ENCODE measurements at places on chromosomes 1 and 21. TPM values are rescaled to one million over a fixed set of nuclear protein-coding genes. Genes with fewer than 3 reads are reported as not detected.

DNA sequence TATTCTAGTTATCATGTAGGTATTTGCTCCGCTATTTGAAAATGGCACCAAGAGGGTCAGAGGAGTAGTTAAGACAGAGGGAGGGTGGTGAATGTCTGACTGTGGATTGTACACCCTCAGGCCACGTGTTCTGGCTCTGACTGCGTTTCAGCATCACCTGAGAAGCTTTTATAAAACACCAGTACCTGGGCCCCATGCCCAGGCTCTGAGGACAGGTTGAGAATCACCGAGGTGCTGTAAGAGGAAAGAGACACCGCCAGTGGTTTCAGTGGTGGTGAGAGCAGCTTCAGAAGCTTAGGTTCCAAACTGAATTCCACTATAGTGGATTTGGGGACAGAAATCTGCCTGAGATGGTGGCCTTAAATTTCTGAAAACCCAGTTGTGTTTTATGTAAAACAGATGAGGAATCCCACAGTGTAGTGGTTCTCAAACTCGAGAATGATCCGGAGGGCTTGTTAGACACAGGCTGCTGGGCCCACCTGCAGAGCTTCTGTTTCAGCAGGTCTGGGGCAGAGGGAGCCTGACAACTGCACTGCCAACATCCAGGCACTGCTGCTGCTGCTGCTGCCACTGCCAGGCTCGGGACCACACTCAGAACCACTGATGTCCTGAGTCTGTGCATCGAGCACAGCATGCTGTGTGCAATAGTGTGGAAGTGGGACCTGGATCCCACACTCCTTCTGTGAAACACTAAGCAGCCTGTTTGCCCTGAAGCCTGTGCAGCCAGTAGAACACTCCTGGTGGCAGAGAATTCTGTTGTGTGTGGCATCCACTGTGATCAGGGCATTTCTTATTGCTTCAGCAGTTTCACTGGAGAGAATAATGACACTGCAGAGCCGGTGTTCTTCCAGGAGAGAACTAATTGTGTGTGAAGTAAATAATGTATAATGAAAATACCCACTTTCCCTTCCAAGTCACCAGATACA, 98.7 kb downstream of the SUSD4 start:
- DNase-seq: no peak

Gene LAPTM5
- 116 TPM for total RNA-seq

GRCh38 chr1:208007938-208008342, 97.0 kb upstream of the CD34 start:
- DNase-seq: peak; percentile 13

- DNase-seq: no peak
These were observed 260.8 kb downstream of the SPATA17 start for GRCh38 chr1:217891966-217892365.

GRCh38 chr1:172946814-172947507, 103.8 kb downstream of the TNFSF18 start:
- no peak for DNase-seq

GRCh38 chr1:64187646-64188045, 15.8 kb upstream of the UBE2U start:
- no peak for DNase-seq

DNA sequence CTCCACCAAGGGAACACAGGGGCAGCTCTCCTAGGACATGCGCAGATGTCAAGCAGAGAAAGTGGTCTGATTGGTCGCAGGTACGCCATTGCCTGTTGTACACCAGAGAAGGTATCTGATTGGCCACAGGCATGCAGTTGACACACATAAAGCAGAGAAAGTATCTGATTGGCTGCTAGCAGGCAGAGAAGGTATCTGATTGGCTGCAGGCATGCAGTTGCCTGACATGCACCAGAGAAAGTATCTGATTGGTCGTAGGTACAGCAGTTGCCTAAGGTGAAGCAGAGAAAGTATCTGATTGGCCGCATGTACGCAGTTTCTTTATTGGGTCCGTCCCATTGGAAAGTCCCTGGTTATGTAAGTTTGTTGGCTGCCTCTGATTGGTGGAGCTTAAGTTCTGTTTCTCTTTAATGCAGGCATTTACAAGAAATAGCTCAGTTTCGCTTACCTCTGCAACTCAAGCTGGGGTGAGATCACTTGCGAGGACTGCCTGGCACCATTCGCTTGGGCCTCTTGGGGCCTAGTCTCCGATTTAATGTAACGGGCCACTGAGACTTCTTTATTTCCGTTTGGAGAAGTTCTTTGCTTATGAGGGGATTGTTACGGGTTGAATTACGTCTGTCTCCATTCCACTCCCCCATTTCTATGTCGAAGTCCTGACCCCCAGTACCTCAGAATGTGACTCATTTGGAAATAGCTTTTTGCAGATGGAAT, 74.2 kb downstream of the SIK1 start:
- no peak for DNase-seq

GRCh38 chr1:23337869-23338268, 6.2 kb downstream of the HNRNPR start:
- no peak for DNase-seq

GRCh38 chr21:44051462-44051941, 39.4 kb downstream of the TRAPPC10 start:
- peak; percentile 43 for DNase-seq

- no peak for DNase-seq
These were observed 11.2 kb upstream of the PHC2 start for GRCh38 chr1:33442141-33442540.

Gene TSTD1
- 9.1 TPM for total RNA-seq

Gene EXOSC10
- total RNA-seq: 53.8 TPM

DNA sequence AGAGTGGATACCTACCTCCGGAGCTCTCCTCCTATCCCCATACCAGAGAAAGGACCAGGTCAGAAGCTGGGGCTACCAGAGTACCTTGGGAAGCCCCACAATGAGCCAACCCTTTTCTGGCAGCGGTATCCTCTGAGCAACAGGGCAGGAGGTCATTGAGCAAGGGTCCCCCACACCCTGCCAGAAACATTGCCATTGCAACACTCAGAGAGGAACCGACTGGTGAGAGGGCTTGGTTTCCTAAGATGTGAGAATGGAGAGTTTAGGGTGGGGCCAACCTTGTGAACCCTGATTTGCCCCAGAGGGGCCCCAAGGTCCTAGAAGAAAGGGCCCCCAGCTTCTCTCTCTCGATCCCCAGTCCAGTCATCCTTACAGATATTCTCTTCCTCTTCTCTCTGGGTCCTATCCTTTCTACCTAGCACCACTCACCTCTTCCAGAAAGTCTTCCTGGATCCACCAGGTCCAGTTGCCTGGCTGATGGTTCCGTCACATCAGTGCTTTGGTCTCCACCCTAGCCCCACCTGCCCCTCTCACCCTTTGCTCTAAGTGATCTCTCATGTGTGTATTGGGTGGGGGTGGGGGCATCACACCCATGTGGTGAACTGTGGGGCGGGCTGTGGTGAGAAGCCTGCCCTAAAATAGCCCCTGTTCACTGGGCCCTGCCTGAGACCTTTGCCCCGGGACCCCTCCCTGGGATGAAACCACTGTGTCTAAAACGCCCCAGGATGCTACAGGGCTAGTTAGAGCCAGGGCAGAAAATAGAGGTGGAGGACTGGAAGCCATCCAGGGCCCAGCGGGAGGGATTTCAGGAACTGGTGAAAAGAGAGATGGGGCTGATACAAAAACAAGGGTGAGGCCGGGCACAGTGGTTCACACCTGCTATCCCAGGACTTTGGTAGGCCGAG, 8.7 kb downstream of the FGR start:
- DNase-seq: no peak

Gene MANEAL
- 1.2 TPM for total RNA-seq

DNA sequence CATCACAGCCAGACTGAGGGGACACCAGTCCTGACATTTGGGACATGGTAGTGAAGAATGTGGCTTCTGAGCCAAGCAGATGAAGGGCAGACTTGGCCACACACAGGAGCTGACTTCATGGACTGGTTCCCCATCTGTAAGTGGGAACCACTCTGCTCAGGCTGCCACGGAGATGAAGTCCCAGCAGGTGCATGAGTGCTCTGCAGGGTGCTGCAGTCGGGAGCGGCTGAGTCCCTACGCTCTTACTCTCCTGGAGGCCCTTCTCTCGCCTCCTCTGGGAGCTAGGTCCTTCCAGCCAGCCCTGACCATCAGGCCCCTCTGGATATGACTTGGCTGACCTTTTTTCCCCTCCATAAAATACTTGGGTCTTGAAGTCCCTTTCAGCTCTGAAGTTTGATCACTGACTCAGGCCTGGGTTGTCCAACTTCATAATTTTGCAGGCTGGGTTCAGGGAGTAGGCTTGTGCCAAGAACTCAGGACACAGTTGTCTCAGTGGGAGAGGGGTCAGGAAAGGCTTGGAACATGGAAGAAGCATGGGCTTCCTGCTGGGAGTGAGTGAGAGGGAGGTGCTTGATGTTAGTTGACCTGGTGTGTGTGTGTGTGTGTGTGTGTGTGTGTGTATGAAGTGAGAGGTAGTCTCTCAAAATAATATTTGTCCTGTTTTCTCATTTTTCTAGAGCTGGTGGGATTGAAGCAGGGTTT, 21.0 kb upstream of the EPS8L3 start:
- peak; percentile 49 for DNase-seq

GRCh38 chr1:18939398-18940302, 16.8 kb downstream of the IFFO2 start:
- DNase-seq: no peak

- DNase-seq: no peak
These were observed 1.1 kb downstream of the CGN start for GRCh38 chr1:151512326-151512725.

- no peak for DNase-seq
These were observed 87.5 kb downstream of the COL24A1 start for GRCh38 chr1:86068841-86069756.

DNA sequence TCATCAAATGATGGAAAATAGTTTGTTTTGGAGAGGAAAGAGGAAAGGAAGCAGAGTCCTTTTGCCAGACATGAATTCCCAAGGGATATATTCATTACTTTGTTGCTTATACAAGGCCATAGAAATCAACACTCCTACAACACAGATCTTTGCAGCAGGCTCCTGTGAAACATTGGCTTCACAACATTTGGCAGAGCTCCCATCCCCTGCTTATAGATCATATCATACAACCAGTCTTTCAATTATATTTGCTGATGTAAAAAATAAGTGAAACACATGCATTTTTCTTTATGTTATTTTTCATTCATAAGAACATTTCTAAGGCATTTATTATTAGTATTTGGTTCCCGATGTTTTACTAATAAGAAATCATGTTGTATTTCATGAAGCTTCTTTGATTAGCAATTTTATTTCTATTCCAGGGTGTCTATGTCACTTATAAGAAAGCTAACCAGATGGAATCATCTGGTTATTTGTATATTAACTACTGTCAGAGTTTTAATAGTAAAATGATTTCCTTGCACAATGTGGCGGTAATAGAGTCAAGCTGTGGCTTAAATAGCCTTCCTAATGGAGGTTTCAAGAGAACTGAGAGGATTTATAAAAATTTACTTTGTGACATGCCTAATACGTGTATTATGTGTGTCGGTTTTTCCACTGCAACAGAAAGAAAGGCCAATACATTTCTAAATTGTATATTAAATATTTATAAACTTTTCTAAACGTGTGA, 470.3 kb upstream of the NCAM2 start:
- DNase-seq: no peak

DNA sequence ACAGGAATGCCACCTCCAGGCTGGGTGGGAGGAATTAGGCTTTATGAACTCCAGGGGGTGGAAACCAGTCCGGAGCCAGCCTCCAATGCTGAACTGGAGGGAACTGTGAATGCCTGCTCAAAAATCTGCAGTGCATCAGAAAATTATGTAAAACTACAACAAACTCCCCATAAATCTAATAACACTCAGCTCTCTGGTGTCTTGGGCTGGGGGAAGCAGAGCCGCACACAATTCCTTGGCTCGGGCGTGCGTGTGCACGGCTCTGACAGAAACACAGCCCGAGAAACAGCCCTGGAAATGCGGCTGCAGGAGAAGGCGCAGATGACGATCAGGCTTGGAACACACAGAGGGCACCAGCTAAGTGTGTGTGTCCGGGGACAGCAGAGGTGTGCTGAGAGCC, 127.6 kb upstream of the VAMP3 start:
- no peak for DNase-seq

Gene POU3F1
- total RNA-seq: 0.55 TPM

- DNase-seq: no peak
These were observed 1.7 kb upstream of the ANGPTL3 start for GRCh38 chr1:62595647-62596046.

DNA sequence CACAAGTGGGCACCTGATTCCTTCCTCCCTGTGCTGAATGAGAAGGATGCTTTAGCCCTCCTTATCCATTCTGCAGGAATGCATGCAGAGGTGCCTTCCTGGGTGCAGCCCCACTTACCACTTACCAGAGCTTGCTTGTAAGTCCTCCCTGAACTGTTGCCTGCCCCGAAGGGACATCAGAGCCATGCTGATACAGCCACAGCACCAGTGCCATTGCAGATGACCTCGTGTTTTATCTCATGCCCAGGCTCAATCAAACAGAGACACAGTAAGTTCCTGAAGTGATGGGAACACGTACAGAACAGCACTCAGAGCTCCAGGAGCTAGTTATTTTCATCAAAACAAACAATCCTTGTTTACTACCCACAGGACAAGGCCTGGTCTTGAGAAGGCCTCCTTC, 81.9 kb downstream of the ATP1A1 start:
- no peak for DNase-seq

- DNase-seq: no peak
These were observed 911 bp downstream of the LMO4 start for GRCh38 chr1:87329526-87330056.

DNA sequence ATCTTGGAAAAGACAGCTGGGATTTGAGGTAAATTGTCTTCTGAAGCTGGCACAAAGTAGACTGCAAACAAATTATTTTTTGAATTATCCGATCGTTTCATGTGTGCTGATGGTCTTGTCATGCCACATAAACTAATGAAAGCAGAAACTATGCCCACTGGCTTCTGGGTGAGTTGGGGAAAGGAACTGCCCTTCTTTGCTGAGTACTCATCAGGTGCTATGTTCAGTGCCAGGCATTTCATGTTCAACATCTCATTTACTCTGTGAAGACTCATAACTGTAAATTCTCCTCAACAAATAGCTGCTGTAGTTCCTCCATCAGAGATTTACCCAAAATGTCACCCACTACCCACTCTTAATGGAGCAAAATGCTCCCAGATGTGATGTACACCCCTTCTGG, 1.2 kb downstream of the TRIT1 start:
- no peak for DNase-seq

Gene TRIM45
- total RNA-seq: 5.0 TPM

Gene TSPAN2
- total RNA-seq: 49.5 TPM

Gene PRMT6
- total RNA-seq: 6.4 TPM

Gene OR10R2
- not detected for total RNA-seq

DNA sequence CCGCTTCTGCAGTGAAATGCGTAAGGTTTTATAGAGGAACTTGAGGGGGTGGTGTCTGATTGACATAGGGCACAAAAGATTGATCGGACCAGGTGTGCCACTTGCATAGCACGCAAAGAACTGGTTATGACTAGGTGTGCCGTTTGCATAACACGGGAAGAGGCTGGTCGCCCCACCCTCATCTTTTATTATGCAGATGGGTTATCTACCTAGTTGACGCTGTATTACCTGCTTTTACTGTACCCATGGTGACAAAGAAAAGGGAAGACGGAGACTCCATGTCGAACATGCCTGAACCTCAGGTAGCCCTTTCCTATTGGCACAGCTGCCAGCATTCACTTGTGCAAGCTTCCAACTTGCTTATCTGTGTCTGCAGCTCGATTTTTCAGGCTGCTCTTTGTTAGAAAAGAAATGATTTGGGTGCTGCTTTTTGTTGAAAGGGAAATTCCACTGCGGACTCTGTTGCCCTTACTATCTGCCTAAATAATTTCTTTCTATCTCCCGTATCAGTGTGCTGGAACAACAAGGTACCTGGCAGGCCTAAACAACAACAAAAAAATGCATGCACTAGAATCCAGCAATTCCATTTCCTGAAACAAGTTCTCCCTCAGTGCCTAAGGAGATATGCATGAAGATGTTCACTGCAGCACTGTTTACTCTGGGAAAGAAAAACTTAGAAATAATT, 194.4 kb upstream of the KAZN start:
- no peak for DNase-seq

- DNase-seq: no peak
These were observed 110.5 kb upstream of the CAMK1G start for GRCh38 chr1:209473025-209473424.
